ENCODE measurements at places on chromosomes 6 and 20.

GRCh38 chr20:55253781-55254180 lies 751.5 kb downstream of the CBLN4 start:
- DNase-seq = no peak

GRCh38 chr6:117505311-117505710 lies 22.8 kb downstream of the DCBLD1 start:
- no peak for DNase-seq

GRCh38 chr20:8535403-8536261 lies 403.6 kb downstream of the PLCB1 start:
- DNase-seq = no peak

GRCh38 chr20:12108846-12109245 lies 191.2 kb downstream of the BTBD3 start:
- no peak for DNase-seq

DNA sequence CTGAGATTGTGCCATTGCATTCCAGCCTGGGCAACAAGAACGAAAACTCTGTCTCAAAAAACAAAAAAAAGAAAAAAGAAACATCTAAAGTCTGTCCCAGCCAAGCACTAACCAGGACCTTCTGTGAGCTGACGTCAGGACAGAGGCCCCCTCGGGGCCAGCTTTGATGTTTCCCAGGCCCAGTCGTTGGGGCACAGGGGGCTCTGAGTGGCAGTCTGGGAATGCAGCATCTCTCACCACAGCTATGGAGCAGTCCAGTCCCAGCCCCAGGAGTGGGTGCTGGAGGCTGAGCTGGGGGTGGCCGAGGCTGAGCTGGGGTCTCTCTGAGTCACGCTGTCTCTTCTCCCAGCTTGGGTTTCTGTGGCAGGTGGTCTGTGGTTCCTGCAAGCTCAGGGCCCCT lies 46.0 kb upstream of the SRF start:
- DNase-seq = peak; percentile 59

DNA sequence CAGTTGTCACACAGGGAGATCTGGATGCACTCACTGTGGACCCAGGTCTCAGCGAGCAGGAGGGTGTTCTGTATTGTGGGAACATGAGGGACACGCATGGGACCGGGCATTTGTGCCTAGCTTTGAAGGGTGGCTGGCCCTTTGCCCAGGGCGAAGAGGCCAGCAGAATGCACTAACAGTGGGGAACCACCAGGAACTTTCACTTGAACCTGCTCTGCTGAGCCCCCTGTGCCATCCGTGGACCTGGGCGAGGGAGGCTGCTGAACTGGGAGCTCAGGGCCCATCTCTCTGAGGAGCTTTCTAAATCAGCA lies 1.2 kb upstream of the ULBP2 start:
- no peak for DNase-seq

GRCh38 chr6:128114164-128114563 lies 213.3 kb upstream of the THEMIS start:
- no peak for DNase-seq

- DNase-seq = peak; percentile 38
These were observed 314.5 kb downstream of the COL12A1 start for GRCh38 chr6:74891349-74891831.

GRCh38 chr6:42742116-42742894 lies 3.6 kb downstream of the TBCC start:
- DNase-seq = no peak

GRCh38 chr20:13336308-13337089 lies 115.4 kb downstream of the ISM1 start:
- DNase-seq = no peak

DNA sequence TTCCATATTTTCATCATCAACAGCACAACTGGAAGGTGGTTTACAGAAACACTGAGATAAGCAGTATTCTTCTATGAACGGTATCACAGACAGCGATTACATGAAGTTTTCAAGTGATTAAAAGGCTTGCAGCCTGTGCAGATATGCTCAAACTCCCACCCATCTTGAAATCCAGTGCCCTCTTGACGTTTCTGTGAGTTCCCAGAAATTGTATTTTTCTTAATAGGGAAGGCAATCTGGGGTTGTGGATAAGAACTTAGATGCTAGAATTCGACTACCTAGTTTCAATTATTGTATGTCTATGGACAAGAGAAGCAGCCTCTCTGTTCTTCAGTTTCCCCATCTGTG lies 290.3 kb downstream of the ZNF217 start:
- no peak for DNase-seq

DNA sequence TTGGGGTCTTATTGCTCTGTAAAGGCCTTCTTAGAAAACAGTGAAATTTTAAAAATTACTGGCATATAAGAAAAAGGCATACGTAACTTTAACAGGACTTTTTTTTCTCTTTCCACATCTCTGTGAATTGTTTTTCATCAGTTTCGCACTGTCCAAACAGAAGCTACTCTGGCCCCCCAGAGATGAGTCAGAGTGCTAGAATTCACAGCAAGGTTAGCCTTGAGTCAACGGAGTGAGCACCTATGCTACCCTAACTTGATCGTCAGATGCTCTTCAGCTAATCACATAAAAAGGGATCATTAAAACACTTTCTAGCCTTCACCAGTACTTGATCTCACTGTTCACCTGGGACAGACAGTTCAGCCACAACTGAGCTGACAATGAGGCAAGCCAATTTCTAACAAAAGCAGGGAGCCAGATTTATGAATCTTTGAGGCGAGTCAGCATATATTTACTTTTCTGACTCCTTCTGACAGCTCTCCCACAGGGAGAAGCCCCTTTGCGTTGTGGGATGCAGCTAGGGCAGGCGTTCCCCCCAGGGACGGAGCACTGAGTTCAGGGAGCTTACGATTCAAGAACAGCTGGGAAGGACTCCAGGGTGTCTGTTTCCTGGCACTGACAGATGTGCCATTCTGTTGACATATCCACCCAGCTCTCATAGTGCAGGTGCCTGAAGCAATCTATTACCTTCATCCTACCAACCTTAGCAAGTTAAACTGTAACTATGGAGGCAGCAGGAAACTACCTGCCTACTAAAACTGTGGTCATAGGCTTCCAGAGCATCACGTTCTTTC lies 46.4 kb upstream of the SPDEF start:
- DNase-seq = no peak

DNA sequence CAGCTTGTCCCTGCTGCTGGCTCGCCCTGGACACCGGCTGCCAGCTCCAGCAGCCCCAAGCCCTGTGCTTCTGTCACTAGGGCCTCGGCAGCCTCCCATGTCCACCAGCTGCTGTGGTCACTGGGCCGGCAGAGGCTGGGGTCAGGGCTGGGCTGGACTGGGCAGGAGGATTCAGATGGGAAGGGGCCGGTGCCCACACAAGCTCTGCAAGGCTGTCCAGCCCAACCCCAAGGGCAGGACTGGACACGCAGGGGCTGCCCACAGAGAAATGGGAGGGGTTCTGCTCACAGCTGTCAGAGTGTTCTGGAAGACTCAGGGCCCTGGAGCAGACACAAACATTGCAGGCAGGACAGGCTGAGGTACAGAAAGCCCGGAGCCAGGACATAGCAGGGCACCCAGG lies 65.6 kb downstream of the ADNP start:
- no peak for DNase-seq

- peak; percentile 88 for DNase-seq
These were observed 10.9 kb upstream of the E2F1 start for GRCh38 chr20:33697129-33697528.

DNA sequence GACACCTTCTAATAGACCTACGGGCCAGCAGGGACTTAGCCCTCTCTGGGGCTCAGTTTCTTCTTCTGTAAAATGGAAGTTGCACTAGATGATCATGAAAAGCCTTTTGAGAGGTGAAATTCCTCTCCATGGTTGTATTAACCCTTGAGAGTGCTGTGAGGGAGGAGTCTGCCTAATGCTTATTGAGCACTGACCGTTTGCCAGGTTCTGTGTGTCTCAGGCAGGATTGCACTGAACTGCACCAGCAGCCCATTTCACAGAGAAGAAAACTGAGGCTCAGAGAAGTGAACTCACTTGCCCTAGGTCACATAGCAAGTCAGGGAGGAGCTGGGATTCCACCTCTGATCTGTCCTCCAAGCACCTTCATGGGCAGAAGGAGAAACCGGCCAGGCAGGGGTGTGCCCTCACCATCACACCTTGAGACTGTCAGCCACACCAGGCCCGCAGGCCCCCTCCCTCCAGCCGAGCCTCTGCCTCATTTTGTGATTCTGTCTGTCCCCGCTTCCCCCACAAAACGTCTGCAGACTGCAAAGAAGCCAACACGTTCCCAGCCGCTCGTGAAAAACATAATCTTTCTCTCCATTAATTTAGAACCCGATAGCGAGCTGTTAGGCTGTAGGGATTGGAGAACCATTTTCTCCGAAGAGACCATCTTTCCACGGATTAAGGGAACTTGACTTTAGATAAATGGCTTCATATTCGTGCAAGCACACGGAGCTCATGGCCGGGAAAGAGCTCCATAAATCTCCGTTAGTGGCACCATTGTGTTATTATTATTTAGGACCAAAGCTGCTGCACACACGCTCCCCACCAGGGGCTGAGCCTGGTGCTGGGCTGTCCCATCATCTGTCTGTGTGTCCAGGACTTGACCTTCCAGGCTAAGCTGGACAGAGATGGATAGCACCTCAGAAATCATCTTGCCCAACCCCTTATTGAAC lies 46.0 kb downstream of the KIAA1755 start:
- DNase-seq = no peak

GRCh38 chr20:16654858-16655535 lies 74.8 kb upstream of the SNRPB2 start:
- no peak for DNase-seq

DNA sequence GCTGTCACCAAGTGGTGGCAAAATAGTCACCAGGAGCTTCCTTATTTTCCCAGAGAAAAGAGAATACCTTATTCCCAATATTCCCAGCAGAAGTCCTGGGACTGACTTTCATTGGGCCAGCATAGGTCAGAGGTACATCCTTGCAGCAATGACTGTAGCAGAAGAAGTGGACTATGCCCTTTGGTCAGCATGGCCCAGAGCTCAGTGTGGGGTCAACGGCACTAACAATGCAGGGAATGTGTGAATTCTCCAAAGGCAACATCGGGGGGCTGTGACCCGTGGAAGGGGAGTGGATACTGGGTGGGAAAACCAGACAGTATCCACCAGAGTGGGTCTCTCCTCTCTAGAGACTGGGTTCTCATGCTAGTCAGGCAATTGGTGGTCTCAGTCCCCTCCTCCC lies 15.6 kb upstream of the LBP start:
- DNase-seq = no peak

DNA sequence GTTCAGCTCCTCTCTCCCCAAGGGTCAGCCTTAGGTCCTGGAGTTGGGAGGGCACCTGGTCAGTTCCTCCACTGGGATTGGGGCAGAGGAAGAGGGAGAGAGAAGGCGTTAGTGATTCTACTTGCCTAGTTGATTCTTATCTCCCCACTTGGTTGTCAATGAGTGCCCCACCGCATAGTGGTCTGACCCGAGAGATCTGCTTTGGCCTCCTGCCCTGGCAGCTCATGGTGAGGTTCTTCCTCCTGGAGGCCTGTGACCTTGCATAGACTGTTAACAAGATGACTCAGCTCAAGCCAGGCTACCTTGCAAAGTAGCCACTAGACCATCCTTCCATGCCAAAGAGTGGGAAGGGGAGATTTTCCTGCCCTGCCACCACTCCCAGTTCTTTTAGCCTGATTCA lies 160.6 kb downstream of the TMEM200A start:
- DNase-seq = no peak

- no peak for DNase-seq
These were observed 364.9 kb upstream of the RSPO3 start for GRCh38 chr6:126753606-126754005.

DNA sequence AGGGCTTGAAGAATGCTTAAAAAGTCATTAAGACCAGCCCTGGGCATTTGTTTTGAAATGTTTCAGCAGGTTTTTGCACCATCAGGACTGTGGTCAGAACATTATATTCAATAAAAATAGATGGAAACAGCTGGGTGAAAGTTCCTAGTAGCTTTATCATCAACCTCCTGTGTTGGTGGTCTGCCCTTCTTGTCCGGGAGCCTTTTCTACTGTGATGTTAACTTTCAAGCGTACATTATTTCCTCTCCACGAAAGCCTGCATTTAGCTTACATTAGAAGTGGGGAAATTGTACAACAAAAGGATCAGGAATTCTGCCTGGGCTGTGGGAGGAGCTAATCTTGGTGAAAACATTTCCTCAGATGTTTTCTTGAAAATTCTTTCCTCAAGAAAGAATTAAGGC lies 71.1 kb downstream of the LAMA4 start:
- no peak for DNase-seq
